ENCODE measurements at places on chromosomes 4 and X.

DNA sequence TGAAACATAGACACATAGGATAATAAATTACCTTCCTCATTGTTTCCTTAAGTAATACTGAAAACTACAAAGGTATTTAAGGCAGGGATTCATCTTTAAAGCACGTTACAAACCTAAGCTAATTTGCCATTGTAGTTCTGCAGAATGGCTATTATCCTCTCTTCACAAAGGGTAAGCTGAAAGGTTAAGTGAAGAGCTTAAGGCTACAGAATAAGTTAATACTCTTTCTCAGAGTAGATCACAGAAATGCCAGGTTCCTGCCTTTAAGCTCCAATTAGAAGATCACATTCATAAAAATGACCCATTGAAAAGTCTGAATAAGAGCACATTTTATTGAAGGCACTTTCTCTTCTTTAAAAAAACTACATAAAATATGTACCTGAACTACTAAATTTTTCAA, 42.1 kb upstream of the PRDM5 start:
- no peak for DNase-seq

DNA sequence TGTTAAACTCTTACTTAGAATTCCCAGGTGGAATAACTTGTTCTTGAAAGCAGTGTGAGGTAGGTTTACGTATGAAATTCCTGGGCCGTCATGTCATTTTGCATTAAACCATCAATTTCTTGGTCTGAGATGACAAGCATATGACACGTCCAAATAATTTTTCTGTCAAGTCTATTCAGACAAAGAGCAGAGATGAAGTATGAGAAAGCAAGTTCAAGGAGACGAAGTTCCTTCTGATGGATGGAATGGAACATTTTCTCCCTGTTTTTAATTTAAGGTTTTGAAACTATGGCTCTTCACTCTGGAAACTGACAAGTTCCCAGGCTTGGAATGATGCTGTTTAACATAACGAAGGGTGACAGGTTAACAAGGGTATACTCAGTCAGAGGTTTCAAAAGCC, 252.8 kb upstream of the SFRP2 start:
- DNase-seq = no peak

- DNase-seq = no peak
These were observed 126.5 kb downstream of the QDPR start for GRCh38 chr4:17385403-17385802.

- no peak for DNase-seq
These were observed 68.9 kb downstream of the INPP4B start for GRCh38 chr4:142777045-142777743.

GRCh38 chrX:66221856-66222255, 57.8 kb downstream of the HEPH start:
- DNase-seq = no peak

DNA sequence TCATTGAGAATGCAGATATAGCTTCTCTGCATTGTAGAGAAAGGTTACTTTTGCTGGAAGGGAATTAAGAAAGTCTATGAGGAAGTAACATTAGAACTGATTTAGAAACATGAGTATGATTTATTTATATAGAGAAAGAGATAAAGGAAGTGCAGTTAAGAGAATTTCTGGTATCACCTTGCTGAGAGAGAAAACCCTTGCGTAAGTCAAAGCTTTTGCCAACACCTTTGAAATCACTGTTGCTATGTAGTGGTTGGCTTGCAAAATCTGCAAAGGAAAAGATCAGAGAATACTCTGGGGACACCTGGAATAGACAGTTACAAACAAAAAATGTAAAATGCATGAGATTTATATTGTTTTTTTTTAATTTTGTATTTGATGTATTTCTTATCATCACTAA, 137.3 kb upstream of the RXFP1 start:
- DNase-seq = no peak

GRCh38 chr4:15010038-15010585, 7.8 kb downstream of the CPEB2 start:
- DNase-seq = no peak

DNA sequence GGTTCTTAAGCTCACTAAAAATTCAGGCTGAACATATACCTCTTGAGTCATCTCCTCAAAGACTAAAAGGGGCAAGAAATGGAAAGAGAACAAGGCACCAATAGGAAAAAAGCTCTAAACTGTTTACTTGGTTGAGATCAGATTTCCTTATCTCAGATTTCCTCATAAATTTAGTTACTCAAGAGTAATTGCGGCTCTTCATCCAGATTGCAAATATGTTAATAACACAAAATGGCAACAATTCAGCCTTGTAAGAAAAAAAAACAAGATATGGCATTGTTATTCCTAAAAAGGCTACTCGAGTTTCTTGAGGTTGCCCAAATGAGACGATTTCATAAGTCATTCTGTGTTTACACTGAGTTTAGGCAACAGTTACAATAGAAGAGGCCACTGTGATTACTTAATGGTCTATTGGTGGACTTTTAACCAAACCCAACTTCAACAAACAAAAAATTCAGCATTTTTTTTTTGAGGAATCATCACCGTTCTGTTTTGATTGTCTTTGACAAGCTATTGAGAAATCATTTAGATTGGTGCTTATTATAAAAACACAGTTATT, 97.9 kb upstream of the PDHA1 start:
- no peak for DNase-seq

DNA sequence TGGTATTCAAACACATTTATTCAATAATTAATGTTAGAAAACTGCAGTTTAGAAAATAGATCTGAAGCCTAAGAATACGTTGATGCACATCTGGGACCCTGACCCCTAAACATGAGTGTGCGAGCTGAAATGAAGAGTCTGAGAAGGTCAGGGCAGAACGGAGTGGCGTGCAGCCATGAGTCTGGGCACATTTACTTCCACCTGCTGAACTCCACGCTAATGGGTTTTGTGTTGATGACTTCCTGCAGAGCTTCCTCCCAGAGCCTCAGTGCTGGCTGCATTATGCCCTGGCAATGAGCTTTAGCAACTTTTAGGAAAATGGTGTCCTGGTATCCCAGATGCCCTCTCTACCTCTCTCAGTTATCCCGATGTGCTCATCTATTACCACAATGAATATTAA, 53.1 kb downstream of the FAM114A1 start:
- no peak for DNase-seq

GRCh38 chr4:188263321-188263720, 124.1 kb downstream of the TRIML1 start:
- DNase-seq = no peak

DNA sequence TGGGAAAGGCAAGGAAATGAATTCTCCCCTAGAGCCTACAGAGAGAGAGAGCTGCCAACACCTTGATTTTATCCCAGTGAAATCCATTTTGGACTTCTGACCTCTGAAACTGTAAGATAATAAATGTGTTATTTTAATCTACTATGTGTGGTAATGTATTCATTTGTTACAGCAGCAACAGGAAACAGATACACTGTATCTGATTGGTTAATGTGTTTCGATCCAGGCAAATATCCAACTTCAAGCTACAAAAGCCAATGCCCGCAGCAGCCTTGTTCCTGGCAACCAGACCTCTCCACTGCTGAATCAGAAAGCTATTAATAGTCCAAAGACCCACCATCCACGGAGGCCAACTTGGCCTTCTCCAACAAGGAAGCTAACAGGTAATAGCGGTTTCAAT, 318.1 kb downstream of the PTTG2 start:
- no peak for DNase-seq

GRCh38 chr4:56979421-56980072, 851 bp downstream of the POLR2B start:
- peak; percentile 14 for DNase-seq

DNA sequence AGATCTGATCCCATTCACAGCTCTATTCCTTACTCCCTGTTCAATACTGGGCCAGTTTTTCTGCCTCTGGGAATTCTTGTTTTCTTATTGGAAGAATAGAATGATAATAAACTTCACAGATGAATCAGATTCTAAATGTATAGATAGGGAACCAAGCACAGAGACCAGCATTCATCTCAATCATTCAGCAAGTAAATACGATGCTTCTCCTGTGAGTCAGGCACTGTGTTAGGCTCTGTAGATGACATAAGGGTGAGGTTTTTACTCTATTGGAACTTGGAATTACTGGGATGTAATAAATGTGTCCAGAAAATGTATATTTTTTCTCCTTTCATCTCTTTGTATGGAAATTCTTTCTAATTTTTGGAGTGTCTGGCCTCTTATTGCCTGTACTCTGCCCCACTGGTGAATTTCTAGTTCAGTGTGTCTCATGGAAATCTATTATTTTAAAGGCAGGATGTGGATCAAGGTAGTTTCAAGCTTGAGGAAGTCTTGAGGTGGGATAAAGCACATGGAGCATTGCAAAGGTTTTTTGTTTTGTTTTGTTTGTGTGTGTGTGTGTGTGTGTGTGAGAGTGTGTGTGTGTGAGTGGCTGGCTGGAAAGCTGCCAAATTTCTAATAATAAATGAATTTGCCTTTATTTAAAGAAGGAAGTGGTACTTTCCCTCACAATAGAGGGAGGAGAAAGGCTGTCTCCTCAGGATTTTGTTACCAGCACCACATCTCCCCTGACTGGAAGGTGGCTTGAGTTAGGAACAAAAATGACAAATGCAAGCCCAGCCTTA, 117.9 kb upstream of the HS3ST1 start:
- DNase-seq = no peak

DNA sequence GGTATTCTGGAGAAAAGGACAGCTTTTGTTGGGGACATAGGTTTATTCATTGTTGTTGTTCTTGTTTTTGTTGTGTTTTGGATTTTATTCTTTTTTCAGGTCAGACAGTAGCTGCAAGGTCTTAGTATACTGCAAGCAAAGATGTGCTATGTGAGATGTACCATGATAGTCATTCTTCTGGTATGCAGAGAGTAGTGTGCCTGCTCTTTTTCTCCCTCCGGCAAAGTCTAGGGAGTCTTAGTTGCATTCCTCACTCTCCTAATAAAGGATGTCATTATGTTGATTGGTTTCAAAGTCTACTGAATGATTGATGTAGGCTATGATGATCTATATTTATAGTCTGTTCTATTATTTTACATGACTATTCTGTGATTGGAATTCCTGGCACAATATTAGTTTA, 119.9 kb upstream of the POF1B start:
- DNase-seq = no peak

GRCh38 chr4:143555676-143556075, 42.2 kb downstream of the SMARCA5 start:
- DNase-seq = no peak

GRCh38 chr4:86033171-86033570, 326.7 kb downstream of the MAPK10 start:
- no peak for DNase-seq

DNA sequence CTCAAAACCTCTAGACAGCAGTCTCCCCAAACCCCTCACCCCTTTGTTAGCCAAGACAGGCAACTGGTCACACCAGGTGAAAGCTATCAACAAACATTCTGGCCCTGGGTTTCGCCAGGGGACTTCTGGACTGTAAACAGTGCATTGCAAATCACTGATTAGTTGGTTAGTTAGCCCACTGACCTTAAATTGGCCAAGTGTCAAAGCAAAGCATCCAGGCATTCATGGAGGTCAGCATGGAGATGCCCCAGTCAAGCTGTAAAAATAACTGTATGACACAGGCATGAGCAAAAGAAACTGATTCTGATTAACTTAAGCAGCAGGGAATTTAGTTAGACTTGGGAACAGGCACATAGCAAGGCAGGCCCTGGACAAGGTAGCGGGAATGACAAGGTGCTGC, 156.0 kb upstream of the TTC29 start:
- DNase-seq = no peak

DNA sequence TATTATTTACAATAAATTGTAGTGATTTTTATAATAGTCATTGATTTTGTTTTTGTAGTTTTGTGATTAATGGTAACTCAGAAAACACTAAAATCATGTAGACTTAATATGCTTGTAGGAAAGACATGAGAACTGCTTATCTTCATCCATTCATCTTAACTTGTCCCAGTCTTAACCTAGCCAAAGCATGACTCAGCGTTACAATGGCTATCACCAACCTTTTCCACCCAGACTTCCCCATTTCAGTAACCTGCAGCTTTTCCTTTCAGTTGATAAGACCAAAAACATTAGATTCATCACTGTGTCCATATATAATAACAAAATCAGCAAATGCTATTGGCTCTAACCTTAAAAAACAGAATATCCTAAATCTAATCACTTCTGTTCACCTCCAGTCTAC, 106.2 kb upstream of the KLF8 start:
- no peak for DNase-seq

- DNase-seq = no peak
These were observed 84.9 kb downstream of the RAB28 start for GRCh38 chr4:13399257-13399656.

DNA sequence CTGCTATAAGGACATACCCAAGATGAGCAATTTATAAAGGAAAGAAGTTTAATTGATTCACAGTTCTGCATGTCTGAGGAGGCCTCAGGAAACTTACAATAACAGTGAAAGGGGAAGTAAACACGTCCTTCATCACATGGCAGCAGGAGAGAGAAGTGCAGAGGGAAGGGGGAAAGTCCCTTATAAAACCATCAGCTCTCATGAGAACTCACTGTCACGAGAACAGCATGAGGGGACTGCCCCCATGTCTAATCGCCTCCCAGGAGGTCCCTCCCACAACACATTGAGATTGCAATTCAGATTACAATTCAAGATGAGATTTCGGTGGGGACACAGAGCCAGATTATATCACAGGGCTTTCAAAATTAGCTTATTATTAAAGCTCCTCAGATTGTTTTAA, 209.5 kb upstream of the PPP3CA start:
- DNase-seq = no peak

GRCh38 chr4:72302981-72303704, 265.9 kb downstream of the ADAMTS3 start:
- DNase-seq = peak; percentile 48

GRCh38 chr4:104493081-104493831, 1.4 kb downstream of the CXXC4 start:
- DNase-seq = no peak

- DNase-seq = no peak
These were observed 3.8 kb upstream of the SERPINA7 start for GRCh38 chrX:106042296-106042695.

GRCh38 chrX:16892504-16893362, 22.6 kb upstream of the RBBP7 start:
- DNase-seq = peak; percentile 48

DNA sequence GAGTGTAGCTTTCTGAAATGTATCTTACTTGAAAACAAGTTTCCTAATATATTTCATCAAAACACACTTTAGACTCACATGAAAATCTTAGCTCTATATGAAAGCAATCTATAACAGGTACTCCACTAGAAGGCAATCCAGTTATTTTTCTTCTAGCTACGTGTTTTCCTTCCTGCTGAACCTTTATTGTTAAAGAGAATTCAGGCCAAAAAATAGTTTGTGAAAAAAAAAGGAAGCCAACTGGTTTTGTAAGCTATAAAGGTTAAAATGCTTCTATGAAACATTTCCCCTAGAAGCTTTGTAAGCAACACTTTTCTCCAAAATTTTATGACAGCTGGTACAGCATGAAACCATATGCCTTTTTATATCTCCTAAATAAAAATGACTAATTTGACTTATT, 304.7 kb upstream of the DIAPH2 start:
- no peak for DNase-seq

- DNase-seq = no peak
These were observed 85.1 kb downstream of the PDLIM5 start for GRCh38 chr4:94536649-94537469.

DNA sequence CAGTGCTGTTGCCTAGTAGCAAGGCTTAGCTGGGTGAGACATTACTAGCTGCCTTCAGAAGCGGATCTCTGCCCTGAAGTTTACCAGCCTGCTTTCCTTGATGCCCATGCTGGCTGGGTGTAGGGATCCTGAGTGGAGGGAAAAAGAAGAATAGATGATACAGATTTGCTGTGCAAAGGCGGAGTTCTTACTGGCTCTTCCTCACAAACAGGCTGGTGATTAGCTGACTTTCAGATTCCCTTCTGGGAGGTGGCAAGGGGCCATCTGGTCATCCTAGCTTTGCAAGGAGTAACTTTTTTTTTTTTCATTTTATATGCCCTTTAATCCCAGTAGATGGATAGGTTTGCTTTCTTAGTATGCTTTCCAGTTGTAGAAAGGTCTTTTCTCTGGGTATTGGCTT, 44.8 kb downstream of the SMARCA5 start:
- no peak for DNase-seq
